ENCODE measurements at places on chromosomes 3 and 15.

DNA sequence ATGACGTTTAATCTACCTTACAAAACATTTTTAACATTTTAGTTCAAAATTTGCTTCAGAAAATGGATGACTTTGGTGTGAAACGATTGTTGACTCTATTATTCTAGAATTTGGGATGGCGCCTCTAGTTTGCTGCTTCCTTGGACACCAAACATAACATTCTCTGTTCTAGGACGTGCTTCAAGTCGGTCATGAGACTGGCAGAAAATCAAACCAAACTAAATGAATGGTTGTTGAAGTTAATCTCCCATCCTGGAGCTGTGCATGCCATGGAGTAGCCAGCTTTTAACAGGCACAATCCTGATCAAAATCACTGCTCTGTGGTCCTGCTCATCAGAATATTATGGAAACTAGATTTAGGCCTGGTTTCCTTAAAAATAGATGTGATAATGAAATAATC, 9.6 kb upstream of the LRRFIP2 start:
- no peak for DNase-seq

DNA sequence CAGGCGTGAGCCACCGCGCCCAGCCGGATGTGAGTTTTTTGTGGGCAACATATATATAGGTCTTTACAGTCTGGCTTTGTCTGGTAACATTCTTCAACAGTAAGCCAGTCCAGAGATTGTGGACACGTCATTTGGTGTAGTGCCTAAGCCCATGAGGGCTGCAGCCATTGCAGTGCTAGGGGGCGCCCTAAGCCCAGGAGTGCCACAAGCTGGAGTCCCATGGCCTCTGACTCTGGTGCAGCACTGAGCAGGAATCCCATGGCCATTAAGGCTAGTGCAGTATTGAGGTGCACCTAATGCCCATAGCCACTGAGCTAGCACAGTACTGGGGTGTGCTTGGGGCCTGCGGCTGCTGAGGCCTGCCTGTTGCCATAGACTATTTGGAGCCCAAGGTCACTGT, 136.4 kb upstream of the NDN start:
- no peak for DNase-seq

GRCh38 chr15:32970847-32971246, 223.7 kb downstream of the FMN1 start:
- DNase-seq: no peak

DNA sequence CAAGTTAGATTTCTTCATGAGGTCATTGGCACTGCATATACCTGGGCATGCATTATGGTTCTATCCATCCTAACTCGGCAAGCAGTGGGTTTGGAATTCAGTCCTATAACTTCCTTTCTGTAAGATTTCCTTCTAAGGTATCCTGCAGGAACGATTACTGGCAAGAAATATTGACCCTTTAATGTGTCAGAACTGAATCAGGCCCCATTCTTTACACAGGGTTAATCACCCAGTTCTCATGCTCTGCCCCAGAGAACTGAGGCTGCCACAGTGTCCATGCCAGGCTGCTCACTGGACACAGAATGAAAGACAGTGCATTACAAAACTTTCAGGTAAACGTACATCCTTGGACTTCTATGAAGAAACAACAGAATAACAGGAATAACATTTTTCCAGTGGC, 108.9 kb downstream of the RPL22L1 start:
- no peak for DNase-seq

- no peak for DNase-seq
These were observed 348.8 kb upstream of the ZNF717 start for GRCh38 chr3:76134166-76134565.

GRCh38 chr3:158649791-158650190, 5.5 kb downstream of the GFM1 start:
- no peak for DNase-seq
